ENCODE measurements at places on chromosomes 5 and 9. TPM values are rescaled to one million over a fixed set of nuclear protein-coding genes. Genes with fewer than 3 reads are reported as not detected.

The TAF11L5 gene
- total RNA-seq: not detected

The PCDHB7 gene
- 0.51 TPM for total RNA-seq

The CCDC107 gene
- total RNA-seq: 23.8 TPM

The STK10 gene
- total RNA-seq: 50.2 TPM

The OBP2B gene
- total RNA-seq: not detected

The TRPM6 gene
- not detected for total RNA-seq

The EIF4E1B gene
- not detected for total RNA-seq

The CTSV gene
- not detected for total RNA-seq

DNA sequence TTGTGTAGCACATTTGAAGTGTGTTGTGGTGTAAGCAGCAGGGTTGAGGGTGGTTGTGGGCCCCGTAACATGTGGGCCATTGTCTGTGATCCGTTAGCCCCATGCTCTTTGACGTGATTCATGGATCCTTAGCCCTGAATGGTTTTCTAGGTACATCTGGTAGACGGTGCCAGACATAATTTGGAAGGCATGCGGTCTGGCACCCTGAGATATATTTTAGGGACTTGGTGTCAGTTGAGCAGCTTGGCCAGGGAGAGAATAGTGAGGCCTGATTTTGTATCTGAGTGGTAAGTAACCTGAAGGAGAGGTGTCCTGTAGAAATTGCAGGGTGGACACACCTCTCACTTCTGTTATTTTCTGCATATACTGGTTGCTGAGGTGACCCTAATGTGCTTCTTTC is 10.9 kb downstream of the SH3GL2 start:
- DNase-seq: no peak

- peak; percentile 54 for DNase-seq
These were observed at the start of gene FGF18 for GRCh38 chr5:171418982-171419687. FGF18 (plus strand) TSS chr5:171419647; CDS start chr5:171420200, 553 bp downstream.

- no peak for DNase-seq
These were observed 62.7 kb upstream of the PCA3 start for GRCh38 chr9:76701441-76702039.

- DNase-seq: no peak
These were observed 6.5 kb downstream of the TRAF1 start for GRCh38 chr9:120919843-120920805.

DNA sequence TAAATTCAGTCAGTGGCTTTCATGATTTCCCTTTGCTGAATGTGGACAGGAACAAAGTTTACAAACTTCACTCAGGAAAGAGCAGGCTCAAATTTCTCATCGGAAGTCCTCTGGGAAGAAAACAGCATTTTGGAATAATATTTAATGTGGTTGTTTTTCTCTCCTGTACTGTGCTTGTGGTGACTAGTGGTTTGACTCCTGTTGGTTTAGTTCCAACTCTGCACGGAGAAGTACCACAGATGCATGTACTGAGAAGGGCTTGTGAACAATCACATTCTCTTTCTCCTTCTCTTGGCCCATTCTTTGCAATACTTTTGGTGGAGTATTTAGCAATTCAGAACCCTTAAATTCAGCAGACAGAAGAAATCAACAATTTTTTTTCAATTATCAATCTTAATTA is 13.3 kb downstream of the MPDZ start:
- peak; percentile 7 for DNase-seq

DNA sequence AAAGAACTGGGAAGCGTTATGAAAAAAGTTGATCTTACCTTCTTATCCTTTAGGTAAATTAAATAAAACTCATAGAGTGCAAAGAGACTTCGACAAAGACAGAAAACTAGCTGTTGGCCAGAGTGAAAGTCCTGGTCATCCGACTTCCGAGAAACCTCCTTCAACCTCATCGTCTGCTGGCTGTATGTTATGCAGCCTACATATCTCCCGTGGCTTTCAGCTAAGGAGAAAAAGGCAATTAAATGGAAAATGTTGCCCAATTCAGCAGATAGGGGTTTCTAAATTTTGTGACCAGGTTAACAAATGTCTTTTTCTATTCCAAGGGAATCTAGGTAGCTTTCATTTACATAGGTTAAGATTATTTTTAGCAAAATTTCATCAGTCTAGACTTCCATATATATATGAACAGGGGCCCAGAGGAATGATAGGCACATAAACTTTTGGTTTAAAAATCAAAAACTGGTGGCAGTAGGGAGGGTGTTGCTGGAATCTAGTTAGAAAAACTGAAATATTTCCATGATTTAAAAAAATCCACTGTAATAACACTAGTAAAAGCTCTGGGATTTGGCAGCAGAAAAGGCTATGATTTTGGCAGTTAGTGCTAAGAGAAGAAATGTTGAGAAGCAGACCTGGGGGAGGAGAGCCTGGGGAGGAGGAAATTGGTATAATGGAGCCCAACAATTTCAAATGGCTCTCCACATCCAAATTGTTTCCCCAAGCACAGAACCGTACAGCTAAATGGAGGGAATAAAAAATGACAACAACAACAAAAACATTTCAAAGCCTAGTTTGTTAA is 32.1 kb downstream of the RAI14 start:
- DNase-seq: no peak

- no peak for DNase-seq
These were observed 84.0 kb downstream of the MARCHF11 start for GRCh38 chr5:16095612-16096011.

DNA sequence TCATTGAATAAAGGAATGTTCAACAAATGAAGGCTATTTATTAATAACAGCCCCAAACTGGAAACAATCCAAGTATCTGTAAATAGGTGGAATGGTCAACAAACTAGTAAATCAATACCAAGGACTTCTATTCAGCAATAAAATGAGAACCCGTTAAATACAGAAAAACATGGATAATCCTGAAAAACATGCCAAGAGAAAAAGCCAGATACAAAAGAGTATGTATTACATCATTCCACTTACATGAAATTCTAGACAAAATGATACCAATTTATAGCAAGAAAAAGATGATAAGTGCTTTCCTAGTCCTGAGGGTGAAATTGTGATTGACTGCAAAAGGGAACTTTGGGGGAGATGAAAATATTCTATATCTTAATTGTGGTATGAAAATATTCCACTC is 3.1 kb downstream of the PJA2 start:
- DNase-seq: no peak

DNA sequence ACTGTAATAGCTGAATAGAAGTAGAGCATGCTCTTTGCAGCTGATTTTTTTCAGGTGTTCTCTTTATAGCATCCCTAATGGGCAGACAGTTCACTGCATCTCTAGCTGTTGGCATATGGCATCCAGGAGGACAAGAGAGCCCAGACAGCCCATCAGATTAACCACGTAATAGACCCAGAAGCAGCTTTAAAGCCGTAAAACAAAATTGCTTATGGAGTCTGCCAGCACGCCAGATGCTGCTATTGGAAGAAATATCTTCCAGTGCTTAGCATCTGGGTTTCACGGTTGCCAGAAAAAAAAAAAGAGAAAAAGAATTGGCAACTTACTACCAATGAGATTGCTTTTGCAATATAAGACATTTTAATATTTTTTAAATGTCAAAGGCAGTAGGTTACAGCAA is 869.4 kb upstream of the NUDT12 start:
- DNase-seq: no peak

DNA sequence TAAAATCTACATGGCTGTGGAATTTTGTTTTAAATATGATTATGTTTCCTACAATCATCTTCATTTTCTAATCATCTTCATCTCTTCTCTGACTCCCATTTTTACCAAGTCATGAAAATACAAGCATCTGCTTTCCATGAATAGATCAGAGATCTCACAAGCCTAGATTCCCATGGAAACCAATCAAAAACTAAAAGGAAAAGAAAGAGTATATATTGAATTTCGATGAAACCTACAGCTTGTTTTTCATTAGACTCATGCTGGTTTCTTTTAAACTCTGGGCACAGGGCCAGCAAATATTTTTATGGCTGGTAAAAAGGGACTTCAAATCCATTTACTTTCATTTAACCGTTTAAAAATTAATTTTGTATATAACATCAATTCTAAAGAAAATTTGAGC is 51.2 kb downstream of the INVS start:
- no peak for DNase-seq

GRCh38 chr5:178468196-178468685 is 122.0 kb downstream of the COL23A1 start:
- DNase-seq: no peak

- no peak for DNase-seq
These were observed 329.4 kb downstream of the ELAVL2 start for GRCh38 chr9:23496489-23497136.

DNA sequence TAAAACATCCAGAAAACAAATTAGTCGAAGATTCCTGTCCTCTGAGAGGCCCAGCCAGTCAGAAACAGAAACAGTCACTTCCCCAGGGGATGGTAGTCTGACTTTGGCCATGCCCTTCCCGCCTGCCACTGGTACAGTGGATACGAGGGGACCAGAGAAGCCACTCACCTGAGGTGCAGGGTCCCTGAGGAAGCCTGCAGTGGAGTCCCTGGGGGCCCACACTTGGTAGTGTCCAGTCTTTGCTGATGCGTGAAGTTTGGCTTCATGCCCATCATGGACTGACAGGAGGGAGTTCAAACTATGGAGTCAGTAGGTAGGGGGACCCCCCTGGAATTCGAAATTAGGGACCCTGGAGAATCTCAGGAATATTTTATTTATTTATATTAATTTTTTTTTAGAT is 147.5 kb downstream of the DAB2IP start:
- no peak for DNase-seq

DNA sequence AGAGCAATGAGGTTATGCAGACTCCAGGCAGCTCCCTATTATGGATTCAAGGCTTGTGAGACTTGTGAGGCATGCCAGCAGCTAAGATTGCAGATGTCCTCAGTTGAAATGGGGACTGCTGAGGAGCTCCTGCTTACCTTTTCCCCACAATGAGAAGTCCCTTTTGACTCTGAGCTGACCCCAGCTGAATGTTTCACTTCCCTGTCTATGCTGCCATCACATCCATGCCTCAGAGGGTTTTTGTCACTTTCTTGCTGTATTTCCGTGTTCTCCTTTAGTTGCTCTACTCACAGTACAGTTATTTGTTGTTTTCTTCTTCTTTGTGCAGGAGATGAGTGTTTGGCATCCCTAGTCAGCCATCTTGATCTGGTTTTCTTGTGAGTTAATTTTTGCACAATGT is 18.8 kb upstream of the OR2S2 start:
- no peak for DNase-seq

GRCh38 chr5:125109293-125109692 is 362.9 kb upstream of the ZNF608 start:
- no peak for DNase-seq

DNA sequence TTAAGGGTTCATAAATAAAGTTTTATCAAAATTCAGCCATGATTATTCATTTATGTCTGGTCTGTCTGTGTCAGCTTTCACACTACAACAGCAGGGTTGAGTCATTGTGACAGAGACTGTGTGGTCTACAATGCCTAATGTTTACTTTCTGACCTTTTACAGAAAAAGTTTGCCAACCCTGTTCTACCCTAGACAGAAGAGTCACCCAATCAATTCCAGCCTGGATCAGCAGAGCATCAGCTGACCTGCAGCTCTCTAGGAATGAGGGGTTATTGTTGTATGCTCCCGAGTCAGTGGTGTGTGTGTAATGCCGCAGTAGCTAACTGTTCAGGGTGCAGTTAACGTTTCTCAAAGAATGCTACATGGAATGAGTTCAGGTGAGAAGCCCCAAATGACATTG is 87.3 kb downstream of the HRH2 start:
- DNase-seq: no peak

- no peak for DNase-seq
These were observed 48.2 kb downstream of the OTP start for GRCh38 chr5:77590347-77590746.

DNA sequence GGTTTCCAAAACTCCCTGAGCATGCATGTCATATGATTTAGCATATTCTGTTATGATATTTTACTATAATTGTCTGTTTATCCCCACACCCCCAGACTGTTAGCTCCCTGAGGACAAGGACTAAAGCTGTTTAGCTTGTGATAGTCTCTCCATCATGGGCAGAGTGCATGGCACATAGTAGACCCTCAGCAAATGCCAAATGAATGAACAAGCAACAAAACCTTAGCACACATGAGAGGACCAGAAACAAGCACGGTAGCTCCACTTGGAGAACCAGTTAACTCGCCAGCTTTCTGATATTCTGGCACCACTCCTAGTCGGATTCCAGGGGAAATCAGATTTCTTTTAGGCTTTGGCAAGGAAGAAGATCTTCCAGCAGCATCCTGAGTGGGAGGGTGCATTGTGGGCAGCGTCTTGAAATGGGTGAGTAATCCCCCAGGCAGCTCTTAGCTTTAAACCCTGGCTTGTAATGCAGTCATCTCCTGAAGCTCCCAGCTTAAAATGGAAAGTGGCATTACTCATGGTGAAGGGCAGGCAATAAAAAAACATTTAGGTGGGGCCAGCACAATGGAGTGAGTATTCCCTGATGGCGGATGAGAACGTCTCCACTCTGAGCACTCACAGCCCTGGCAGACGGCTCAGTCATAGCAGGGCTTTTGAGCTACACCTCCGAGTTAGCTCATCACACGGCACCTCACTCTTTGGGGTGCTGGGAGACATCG is 41.1 kb downstream of the FGF1 start:
- DNase-seq: peak; percentile 99

All from HFFc6 (cell line).